ENCODE measurements at places on chromosomes 6 and 20. TPM values are rescaled to one million over a fixed set of nuclear protein-coding genes. Genes with fewer than 3 reads are reported as not detected.

GRCh38 chr6:26489996-26490964, 9.8 kb upstream of the BTN1A1 start:
- DNase-seq: no peak
- no peaks in the 10 kb centered on the region for H3K27me3 ChIP-seq
- no peak overlapping the region for H3K4me3 ChIP-seq
- H3K4me1 ChIP-seq: no peaks in the 10 kb centered on the region
- H3K36me3 ChIP-seq: no peaks in the 10 kb centered on the region
- H3K27ac ChIP-seq: no peak overlapping the region

Gene BCAS1
- 3.1 TPM for total RNA-seq

- no peaks in the 10 kb centered on the region for H3K36me3 ChIP-seq
- DNase-seq: no peak
- no peak overlapping the region for H3K27ac ChIP-seq
- no peaks in the 10 kb centered on the region for H3K27me3 ChIP-seq
- H3K4me3 ChIP-seq: no peak overlapping the region
- H3K4me1 ChIP-seq: no peaks in the 10 kb centered on the region
Observed at GRCh38 chr20:15742087-15742486, 831.2 kb downstream of the KIF16B start.

Gene OPRL1
- 3.9 TPM for total RNA-seq

- no peak overlapping the region for H3K4me3 ChIP-seq
- no peaks in the 10 kb centered on the region for H3K4me1 ChIP-seq
- DNase-seq: no peak
- no peak overlapping the region for H3K27ac ChIP-seq
- H3K27me3 ChIP-seq: no peaks in the 10 kb centered on the region
- H3K36me3 ChIP-seq: no peaks in the 10 kb centered on the region
Observed at GRCh38 chr20:9417665-9418064, 96.7 kb upstream of the LAMP5 start.

- peak overlapping the region; percentile 77 for H3K27ac ChIP-seq
- H3K36me3 ChIP-seq: no peaks in the 10 kb centered on the region
- no peak for DNase-seq
- H3K27me3 ChIP-seq: no peaks in the 10 kb centered on the region
- H3K4me1 ChIP-seq: peaks cover 11% of the 10 kb centered on the region
Observed at GRCh38 chr20:54199283-54199682, 8.6 kb upstream of the PFDN4 start.

- DNase-seq: peak; percentile 41
- peaks cover 53% of the 10 kb centered on the region for H3K4me1 ChIP-seq
- H3K36me3 ChIP-seq: no peaks in the 10 kb centered on the region
- no peak overlapping the region for H3K4me3 ChIP-seq
Observed at GRCh38 chr20:51446656-51447055, 95.9 kb downstream of the NFATC2 start.

GRCh38 chr20:59047938-59048680, 5.5 kb upstream of the PRELID3B start:
- no peaks in the 10 kb centered on the region for H3K36me3 ChIP-seq
- H3K27ac ChIP-seq: no peak overlapping the region
- H3K4me3 ChIP-seq: no peak overlapping the region
- no peak for DNase-seq
- peaks cover 8% of the 10 kb centered on the region for H3K27me3 ChIP-seq
- H3K4me1 ChIP-seq: peaks cover 4% of the 10 kb centered on the region

GRCh38 chr6:2378046-2378657, 132.7 kb upstream of the GMDS start:
- DNase-seq: no peak
- H3K36me3 ChIP-seq: no peaks in the 10 kb centered on the region
- H3K27ac ChIP-seq: no peak overlapping the region
- no peaks in the 10 kb centered on the region for H3K27me3 ChIP-seq
- no peaks in the 10 kb centered on the region for H3K4me1 ChIP-seq
- H3K4me3 ChIP-seq: no peak overlapping the region

Gene GATA5
- 53.2 TPM for total RNA-seq

DNA sequence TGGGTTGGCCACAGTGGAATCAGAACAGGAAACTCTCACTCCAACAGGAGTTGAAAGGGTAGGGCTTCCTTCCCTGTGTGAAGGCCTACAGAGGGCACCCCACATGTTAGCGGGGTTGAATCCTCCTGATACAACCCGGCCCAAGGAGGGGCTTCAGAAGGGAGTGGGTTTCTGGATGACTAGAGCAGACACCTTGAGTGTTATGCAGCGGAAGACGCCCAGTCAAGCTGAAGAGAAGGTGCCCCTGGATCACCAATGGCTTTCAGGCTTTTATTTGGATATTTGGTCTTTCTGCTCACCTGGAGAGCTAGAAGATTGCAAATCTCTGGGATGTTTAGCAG, 132.8 kb downstream of the PRND start:
- H3K36me3 ChIP-seq: no peaks in the 10 kb centered on the region
- no peak overlapping the region for H3K27ac ChIP-seq
- DNase-seq: no peak
- no peaks in the 10 kb centered on the region for H3K27me3 ChIP-seq
- no peak overlapping the region for H3K4me3 ChIP-seq
- no peaks in the 10 kb centered on the region for H3K4me1 ChIP-seq

- no peak for DNase-seq
- peaks cover 4% of the 10 kb centered on the region for H3K4me1 ChIP-seq
- H3K36me3 ChIP-seq: no peaks in the 10 kb centered on the region
- H3K4me3 ChIP-seq: no peak overlapping the region
Observed at GRCh38 chr6:82881519-82881918, 184.1 kb downstream of the UBE3D start.

GRCh38 chr20:15890407-15890982, 682.8 kb downstream of the KIF16B start:
- no peaks in the 10 kb centered on the region for H3K4me1 ChIP-seq
- DNase-seq: no peak
- no peaks in the 10 kb centered on the region for H3K27me3 ChIP-seq

DNA sequence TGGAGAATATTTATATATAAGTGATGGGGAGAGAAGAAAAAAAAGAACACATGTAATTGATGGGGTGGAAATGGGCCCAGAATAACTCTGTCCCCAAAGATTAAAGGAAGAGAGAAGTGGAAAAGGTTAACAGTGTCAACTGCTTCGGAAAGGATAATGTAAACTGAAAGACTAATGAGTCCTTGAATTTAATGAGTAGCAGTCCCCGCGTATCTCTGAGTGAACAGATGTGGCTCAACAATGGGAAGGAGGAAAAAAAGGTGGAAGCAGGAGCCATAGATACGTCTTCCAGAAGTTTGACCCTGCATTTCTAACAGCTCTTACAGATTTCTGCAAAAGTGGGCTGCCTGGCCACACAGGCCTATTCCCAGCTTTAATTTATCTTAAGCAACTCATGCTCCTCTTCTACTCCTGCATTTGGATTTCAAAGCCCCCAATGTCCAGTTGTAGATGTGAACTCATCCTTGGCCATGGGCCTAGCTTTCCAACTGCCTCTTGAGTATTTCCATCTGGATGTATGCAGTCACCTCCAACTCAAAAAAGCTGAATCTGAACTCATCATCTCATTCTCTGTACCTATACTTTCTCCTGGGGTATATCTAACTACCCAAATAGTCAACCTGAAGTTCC, 61.3 kb downstream of the DST start:
- H3K4me1 ChIP-seq: no peaks in the 10 kb centered on the region
- peaks cover 11% of the 10 kb centered on the region for H3K36me3 ChIP-seq
- no peaks in the 10 kb centered on the region for H3K27me3 ChIP-seq
- no peak for DNase-seq

- H3K27ac ChIP-seq: no peak overlapping the region
- peaks cover 8% of the 10 kb centered on the region for H3K36me3 ChIP-seq
- peaks cover 7% of the 10 kb centered on the region for H3K4me1 ChIP-seq
- no peak overlapping the region for H3K4me3 ChIP-seq
Observed at GRCh38 chr6:36542041-36542440, 5.2 kb downstream of the STK38 start.

Gene NEURL2
- 3.0 TPM for total RNA-seq

Gene MOG
- not detected for total RNA-seq
